Endothelial cell (in vitro differentiated cells): ENCODE measurements at places on chromosomes 16 and 17.

DNA sequence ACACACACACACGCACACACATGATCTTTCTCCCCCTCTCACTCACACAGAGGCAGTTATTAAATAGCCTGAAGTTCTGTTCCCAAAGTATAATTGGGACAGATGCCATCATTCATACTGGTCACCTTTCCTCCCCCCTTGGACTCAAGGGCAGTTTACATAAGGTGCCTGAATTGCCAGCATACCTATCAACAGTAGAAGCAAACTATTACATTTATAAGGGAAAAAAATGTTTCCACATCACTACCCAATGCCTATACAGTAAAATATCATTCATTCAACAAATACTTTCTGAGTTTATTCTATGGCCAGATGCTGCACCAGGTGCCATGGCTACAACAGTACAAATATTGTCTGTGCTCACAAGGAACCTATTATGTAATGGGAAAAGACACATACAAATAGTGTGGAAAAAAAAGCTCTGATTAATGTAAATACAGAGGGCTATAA lies 6.3 kb downstream of the CNTD1 start:
- DNase-seq, result no peak

- no peak for DNase-seq
Measured at GRCh38 chr17:47872651-47873161, 21.7 kb upstream of the SP6 start.

DNA sequence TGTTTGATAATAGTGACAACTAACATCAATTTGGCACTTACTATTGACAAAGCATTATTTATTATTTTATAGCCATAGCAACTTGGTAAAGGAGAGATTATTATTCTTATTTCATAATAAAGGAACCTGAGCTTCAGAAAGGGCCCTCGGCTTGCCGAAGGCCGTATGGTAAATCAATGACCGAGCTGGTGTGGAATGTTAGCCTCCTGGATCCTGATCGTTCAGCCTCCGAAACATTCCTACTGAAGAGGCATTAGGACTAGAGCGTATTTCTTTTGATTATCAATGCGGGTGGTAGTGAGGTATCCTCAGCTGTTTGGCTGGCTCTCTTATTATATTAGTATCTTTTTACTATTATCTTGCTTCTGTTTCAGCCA lies 199.3 kb upstream of the TBX2 start:
- no peak for DNase-seq

GRCh38 chr17:12620200-12620720 lies 45.4 kb upstream of the MYOCD start:
- DNase-seq, result no peak

DNA sequence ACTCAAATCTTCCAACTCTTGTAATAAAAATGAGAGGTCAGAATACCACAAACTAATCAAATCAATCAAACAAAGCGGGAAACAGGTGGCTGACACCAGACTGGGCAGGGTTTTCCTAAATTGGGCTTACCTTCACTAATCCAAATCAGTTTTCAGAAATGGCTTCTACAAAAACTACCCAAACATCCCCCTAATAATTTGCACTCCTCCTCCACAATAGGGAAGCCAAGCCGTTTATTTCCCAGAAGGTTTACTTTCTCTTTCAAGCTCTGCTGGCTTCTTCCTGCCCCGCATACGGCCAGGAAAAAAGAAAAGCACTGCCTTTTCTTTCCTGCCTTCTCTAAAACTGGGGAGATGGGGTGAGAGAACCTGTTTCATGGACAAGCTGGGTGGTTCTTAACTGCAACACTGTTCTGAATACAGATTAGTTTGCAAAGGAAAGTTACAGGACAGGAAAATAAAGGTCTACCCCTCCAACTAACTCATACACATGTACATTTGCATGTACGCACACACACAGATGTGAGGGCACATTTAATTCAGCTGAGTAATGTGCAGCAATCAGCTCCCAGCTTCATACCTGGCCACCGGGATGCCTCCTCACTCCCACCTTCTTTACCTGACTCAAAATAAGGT lies 9.2 kb downstream of the STAT3 start:
- no peak for DNase-seq

DNA sequence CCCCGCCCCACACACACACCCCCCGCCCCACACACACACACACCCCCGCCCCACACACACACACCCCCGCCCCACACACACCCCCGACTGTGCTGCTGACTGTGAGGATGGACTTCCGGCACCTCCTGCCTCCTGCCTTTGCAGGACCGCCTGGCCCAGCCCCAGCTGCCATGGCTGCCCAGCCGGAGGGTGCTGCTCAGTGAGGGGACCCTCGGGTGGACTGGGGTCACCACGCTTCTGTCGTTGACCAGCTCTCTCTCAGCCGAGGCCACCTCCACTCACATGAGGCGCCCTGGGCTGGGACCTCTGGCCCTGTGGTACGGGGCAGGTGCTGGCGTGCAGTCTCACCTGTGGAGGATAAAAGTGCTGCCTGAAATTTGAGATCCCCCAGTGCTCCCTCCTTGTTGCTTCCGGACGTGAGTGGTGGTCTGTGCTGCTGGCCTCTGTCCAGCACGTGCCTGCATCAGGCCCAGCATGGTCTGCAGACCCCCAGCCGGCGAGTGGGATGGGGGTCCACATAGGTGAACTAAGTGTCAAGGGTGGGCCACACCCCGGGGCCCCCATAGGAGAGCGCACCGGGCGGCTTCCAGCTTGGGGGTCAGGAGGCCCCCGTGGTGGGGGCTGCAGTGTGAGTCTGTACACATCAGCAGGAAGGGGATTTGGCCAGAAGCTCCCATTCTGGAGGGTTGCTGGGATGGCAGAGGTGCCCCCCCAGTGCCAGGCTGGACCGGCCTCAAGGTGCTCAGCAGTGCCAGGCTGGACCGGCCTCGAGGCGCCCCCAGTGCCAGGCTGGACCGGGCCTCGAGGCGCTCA lies 11.2 kb downstream of the METRNL start:
- no peak for DNase-seq

DNA sequence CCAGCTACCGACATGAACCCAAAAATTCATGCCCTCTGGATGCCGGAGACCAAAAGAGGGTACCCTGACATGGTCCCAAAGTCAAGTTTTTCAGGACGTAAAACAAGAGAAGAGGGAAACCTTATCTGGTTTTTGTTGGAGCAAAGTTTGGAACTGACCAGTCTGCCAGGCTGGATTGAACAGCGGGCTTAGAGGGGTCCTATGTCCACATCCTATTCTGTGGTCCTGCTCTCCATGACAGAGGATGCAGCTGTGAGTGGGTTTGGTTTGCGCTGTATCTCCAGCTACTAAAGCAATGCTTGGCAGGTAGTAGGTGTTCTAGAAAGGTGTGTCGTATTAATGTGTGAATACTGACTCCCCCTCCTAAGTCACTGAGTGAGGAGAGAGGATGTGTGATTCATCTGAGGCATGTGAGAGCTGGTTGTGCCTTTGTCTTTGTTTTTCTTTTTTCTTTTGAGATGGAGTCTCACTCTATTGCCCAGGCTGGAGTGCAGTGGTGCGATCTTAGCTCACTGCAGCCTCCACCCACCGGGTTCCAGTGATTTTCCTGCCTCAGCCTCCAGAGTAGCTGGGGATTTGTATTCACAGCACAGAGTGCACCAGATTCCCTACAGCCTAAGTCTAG lies 31.0 kb downstream of the PMM2 start:
- no peak for DNase-seq

- DNase-seq, result no peak
Measured at GRCh38 chr16:54373534-54374520, 87.2 kb upstream of the IRX3 start.

DNA sequence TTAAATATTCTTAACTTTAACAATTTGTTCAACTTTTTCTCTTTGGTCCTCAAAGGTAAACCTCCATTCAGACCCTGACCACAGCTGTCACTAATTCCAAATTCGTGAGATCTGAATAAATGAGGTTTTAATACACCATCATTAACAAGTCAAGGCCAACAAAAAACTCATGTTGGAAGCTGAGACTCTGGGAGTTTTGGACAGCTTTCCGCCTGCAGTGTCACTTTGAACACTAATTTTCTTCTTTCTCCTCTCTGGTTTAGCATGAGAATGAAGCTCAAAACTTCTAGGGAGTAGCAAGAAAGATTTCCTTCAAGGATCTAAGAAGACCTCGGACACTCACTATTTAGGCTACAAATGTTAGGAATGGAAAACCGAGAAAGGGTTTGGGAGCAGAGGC lies 32.7 kb upstream of the DNAH9 start:
- no peak for DNase-seq

DNA sequence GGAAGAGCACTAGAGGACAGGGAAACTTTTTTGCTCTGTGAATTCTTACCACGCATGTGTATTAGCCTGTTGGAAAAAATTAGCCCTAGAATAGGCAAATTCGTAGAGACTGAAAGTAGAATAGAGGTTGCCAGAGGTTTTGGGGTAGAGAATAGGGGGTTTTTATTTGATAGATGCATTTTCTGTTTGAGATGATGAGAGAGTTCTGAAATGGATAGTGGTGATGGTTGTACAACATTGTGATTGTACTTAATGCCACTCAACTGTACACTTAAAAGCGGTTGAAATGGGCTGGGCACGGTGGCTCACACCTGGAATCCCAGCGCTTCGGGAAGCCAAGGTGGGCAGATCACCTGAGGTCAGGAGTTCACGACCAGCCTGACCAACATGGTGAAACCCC lies 8.0 kb upstream of the DOC2B start:
- DNase-seq, result no peak

DNA sequence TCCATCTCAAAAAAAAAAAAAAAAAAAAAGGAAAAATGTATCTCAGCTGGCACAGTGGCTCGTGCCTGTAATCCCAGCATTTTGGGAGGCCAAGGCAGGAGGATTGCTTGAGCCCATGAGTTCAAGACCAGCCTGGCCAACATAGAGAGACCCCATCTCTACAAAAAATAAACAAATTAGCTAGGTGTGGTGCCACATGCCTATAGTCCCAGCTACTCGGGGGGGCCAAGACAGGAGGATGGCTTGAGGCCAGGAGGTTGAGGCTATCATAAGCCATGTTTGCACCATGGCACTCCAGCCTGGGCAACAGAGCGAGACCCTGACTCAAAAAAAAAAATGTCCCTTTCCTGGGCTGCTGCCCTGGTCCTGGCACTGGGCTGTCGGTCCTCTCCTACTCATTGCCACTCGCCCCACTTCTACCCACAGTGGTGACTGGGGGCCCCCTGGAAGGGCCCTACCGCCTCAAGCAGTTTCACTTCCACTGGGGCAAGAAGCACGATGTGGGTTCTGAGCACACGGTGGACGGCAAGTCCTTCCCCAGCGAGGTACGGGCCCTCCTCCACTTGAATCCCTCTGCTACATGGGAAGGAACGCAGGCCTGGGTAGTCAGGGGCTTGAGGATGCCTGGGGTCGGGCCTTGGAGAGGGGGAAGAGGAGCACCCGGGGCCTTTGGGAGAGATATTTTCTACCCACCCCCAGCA lies 6.1 kb downstream of the CA7 start:
- DNase-seq, result no peak

DNA sequence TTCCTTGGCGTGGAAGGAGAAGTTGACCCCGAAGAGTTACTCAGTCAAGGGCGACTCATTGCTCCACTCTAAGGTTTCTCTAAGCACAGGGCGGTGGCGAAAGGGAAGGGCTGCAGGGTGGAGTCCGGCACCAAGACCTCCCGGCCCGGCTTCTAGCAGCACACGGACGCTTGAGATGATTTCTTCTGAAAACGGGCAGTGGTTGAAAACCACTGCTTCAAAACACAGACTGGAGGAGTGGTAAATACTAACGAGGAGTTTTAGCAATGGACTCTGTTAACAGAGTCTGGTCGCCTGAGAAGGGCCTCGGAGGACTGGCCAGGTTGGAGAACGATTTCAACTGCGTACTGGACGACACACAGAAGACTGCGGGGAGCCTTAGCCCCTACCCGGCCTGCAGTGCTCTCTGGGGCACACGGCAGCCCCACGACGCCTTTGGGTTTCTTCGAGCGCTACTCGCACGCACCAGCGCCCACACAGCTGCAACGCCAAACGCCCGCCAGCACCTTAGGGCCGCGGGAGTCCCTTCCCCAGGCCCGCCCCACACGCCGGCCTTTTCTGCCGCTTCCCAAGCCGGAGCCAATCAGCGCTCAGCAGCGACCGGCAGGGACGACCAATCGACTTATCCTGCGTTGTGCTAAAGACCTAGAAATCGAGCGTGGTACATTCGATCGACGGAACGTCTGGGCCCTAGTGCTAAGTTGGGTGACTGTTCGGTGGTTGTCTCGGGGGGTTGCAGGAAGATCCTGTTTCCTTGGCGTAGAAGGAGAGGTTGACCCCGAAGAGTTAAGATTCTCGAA lies 14.4 kb upstream of the CA4 start:
- peak; percentile 72 for DNase-seq

GRCh38 chr16:57464523-57464922 lies 2.0 kb downstream of the POLR2C start:
- DNase-seq, result no peak

GRCh38 chr17:20085283-20085845 lies 76.2 kb downstream of the SPECC1 start:
- DNase-seq, result no peak

DNA sequence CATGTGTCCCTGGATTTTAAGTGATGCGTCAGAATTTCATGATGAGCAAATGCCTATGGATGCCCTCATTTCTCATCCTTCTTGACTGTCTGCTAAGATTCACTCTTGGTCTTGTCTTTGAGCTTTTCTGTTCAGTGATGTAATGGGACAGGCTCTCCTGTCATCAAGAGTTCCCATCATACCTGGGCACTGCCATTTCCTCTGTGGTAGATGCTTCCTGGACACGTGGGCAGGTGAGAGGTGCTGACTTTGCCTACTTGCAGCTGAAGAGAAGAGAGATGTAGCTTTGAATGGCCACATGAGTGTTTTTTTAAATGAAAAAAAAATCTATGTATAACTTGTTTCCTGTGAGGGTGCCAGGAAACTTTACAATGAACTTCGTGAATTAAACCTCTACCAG lies 557.7 kb downstream of the MAF start:
- DNase-seq, result no peak

DNA sequence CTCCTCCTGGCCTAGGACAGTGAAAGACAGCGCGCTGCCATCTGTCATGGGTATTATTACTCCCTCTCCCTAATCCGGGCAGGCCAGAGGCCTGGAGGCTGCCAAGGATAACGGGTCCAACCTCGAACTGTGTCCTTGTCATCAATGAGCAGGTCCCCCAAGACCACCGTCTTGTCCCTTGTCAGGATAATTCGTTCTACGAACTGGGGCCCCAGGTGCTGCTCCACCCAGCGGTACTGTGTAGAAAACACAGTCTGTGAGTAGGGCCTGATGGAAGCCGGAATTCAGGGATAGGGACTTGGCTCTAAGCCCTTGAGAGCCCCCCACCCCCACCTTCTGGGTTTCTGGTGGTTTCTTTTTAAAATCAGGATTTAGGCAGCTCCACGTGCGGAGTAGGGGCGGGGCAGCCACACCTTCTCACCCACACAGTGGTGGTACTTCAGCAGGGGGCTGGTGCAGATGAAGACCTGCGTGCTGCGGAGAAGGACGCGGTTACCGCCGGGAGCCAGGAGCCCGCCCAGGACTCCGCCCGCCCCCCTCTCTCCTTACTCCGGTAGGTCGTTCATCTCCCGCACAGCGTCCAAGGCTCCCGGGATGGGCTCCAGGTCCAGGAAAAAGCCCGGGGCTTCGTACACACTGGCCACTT lies 787 bp downstream of the NT5C start:
- peak; percentile 61 for DNase-seq

GRCh38 chr17:74825952-74826719 lies 33.5 kb downstream of the GRIN2C start:
- DNase-seq, result no peak
